ENCODE measurements at places on chromosomes 4 and X.

GRCh38 chr4:123747016-123747415 is 350.4 kb downstream of the SPRY1 start:
- no peak for DNase-seq

GRCh38 chr4:41299486-41299885 is 42.8 kb downstream of the UCHL1 start:
- DNase-seq = no peak

DNA sequence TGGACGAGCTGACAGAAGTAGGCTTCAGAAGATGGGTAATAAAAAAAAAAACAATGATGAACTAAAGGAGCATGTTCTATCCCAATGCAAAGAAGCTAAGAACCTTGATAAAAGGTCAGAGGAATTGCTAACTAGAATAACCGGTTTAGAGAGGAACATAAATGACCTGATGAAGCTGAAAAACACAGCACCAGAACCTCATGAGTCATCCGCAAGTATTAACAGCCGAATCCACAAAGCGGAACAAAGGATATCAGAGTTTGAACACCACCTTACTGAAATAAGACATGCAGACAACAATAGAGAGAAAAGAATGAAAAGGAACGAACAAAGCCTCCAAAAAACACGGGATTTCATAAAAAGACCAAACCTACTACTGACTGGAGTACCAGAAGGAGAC is 10.5 kb downstream of the NELFA start:
- no peak for DNase-seq

DNA sequence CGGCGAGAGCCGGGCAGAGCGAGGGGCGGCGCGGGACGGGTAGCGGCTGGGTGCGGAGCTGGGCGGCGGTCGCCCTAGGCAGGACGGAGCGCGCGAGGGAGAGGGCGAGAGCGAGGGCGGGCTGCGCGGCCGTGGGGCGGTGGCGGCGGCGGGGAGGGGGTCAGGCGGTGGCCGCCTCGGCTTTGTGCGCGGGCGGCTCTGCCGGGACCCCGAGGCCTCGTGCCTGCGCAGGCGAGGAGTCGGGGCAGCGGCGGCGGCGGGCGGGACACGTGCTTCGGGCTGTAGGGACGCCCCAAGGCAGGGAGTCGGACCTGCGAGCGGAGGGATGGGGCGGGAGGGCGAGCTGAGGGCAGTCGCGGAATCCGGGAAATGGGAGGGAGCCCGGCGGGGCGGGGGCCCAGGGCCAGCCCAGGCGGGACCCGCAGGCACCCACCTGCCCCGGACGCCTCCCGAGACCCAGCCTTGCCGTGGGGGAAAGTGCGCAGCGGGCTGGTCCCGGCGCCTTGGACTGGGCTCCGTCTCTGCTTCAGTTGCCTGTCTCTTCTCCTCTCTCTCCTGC is 465 bp downstream of the BMPR1B start:
- DNase-seq = peak; percentile 60

DNA sequence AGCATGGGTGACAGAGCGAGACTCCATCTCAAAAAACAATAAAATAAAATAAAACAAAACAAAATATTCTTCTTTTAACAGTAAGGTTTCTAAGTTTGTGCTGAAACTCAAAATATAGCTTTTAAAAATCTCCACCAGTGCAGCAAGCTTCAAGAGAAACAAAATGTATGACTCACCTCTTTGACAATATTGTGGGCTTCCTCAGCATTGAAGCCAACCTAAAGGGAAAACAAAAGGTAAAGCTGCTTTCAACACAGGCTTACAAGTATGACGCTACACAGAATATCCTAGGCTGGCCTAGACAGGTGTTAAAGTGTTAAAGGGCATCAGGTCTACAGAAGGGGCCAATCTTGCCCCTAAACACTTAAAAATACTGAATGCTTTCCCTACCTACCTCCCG is 1.2 kb downstream of the DYNLT3 start:
- DNase-seq = no peak

DNA sequence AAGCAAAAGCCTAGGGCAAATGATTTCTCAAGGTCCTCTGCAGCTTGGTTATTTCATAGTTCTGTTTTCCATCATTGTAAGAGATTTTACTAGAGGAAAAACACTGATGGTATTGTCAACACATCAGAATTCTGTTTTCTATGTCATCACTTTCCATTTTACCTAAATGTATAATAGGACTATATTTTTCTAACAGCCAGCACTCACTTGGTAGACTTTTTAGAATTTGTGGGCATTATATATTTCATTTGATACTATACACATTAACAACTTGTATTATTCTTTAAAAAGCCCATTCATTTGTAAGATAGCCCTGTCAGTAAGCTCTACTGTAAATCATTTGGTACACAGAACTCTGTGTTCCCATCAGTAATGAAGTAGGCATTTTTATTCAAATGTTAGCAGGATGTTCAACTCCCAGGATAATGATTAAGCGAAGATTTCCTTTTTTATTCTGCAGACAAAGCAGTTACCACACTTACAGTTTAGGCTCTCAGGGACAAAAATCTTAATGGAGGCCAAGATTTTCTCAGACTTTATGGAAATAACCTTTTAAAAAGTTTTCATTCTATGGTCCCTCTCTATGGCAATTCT is 143.6 kb upstream of the TEX13C start:
- no peak for DNase-seq

GRCh38 chr4:54238389-54238788 is 9.3 kb downstream of the PDGFRA start:
- DNase-seq = no peak

DNA sequence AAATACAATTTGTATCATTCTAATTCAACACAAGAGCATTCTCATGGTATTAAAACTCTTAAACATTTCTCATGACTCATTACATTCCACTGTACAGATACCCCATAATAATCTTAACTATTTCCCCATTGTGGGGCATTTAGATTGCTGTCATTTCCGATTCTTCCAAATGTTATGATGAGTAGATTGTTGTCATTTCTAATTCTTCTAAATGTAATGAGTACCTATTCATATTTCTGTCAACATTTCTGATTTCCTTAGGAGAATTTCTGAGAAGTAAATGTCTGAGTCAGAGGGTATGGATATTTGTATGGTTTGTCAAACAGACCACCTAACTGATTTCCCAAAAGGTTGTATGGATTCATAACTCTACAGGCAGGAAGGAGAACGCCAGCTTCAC is 8.3 kb downstream of the S100G start:
- no peak for DNase-seq

GRCh38 chr4:7095611-7096155 is 27.8 kb upstream of the GRPEL1 start:
- DNase-seq = no peak

DNA sequence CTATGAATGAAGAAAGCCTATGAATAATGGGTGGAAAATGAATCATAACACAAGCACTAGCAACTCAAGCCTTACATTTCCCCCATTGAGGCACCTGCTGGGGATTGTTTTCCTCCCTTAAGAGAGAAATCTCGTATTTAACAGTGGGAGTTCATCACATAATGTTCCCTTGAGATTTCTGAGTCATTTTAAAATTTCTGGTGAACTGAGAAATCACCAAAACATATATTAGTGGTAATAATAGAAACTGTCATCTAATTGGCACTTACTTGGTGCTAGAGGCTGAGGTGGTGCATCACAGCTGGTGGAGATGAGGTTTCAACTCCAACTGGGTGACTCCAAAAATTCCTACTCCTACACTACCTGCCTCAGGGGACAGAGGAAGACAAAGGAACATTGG is 561.3 kb upstream of the LCORL start:
- DNase-seq = no peak

DNA sequence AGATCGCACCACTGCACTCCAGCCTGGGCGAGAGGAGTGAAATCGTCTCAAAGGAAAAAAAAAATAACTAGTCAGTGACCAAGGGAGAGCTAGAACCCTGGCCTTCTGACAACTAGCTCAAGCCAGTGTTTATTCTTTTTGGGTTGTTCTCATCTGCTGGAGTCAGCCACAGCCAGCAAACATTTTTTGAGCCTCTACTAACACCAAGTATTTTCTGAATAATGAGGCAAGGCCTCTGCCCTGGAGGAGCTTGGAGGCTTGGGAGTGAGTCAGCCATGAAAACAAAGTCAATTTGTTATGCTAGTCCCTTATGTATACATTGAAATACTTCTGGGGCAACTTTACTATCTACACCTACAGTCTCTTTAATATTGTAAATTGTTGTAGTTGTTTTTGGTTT is 46.5 kb downstream of the TMA16 start:
- DNase-seq = no peak

- DNase-seq = no peak
These were observed 19.7 kb upstream of the CXCL6 start for GRCh38 chr4:73816814-73817213.

- no peak for DNase-seq
These were observed 85.5 kb upstream of the TET2 start for GRCh38 chr4:105061136-105061696.

GRCh38 chrX:131746491-131746968 is 202.7 kb downstream of the OR13H1 start:
- no peak for DNase-seq

GRCh38 chrX:78327370-78328086 is at the start of gene CYSLTR1:
TSS of gene CYSLTR1 (minus strand) at chrX:78327611. CDS start at chrX:78273746, 53,865 bp downstream.
- no peak for DNase-seq

GRCh38 chrX:87901060-87901459 is 383.5 kb downstream of the KLHL4 start:
- no peak for DNase-seq

- no peak for DNase-seq
These were observed 152.7 kb downstream of the ANTXR2 start for GRCh38 chr4:79920163-79920853.

DNA sequence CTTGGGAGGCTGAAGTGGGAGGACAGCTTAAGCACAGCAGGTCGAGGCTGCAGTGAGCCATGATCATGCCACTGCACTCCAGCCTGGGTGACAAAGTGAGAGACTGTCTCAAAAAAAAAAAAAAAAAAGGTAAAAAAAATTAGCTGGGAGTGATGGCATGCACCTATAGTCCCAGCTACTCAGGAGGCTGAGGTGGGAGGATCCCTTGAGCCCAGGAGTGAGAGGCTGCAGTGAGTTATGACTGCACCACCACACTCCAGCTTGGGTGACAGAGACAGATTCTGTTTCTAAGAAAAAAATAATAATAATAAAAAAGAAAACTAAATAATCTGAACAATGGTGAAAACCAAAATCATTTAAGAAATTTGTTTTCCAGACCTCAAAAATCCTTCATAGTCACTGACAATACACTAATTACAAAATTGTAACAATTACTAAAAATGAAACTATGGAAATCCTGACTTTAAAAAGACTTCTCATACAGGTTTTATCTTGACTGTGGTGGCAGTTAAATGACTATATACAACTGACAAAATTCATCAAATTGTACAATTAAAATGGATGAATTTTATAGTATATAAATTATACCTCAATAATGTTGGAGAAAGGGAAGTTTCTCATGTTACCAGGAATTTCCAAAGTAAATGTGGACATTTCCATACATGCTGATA is 31.3 kb downstream of the PHF8 start:
- DNase-seq = no peak
